ENCODE measurements at places on chromosomes 4 and X.
A peak's percentile ranks its signal among the peaks of the same experiment; 100 is the strongest.

DNA sequence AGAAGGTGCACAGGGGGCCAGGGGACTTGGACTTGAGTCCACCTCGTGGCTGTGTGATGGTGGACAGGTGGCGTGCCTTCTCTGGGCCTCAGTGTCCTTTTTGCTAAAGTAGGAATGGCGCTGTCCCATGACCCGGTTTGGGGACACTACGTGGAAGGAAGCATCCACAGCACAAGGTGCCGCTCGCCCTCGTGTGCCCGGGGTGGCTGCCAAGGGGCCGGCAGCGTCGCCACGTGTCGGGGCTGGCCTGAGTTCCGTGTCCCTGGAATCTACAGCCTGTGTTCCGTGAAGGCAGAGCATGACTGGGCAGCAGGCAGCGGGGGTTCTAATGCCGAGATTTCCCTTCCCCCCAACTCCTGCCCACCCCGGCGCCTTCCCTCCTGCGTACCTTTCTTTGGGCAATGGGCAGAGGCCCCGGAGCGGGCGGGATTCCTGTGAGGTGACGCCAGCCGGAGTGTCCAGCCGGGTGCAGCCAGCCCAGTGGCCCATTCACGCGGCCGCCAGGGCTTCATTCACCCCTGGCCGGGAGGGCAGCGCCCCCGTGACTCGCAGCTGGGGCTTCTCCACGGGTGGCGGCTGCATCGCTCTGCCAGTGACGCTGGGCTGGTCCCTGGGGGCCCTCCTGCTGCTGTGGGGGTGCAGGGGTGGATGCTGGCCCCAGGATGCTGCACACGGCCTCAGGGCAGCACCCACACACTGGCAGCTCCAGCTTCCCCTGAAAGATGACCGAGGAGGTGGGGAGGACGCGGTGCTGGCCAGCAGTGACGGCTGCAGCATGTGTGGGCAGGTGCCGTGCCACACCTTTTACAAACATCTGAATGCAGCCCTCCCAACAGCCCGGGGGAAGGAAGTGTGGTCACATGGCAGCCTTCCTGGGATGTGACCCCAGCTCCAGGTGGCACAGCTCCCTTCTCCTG lies 21.2 kb downstream of the DOK7 start:
- peak; percentile 68 for DNase-seq

DNA sequence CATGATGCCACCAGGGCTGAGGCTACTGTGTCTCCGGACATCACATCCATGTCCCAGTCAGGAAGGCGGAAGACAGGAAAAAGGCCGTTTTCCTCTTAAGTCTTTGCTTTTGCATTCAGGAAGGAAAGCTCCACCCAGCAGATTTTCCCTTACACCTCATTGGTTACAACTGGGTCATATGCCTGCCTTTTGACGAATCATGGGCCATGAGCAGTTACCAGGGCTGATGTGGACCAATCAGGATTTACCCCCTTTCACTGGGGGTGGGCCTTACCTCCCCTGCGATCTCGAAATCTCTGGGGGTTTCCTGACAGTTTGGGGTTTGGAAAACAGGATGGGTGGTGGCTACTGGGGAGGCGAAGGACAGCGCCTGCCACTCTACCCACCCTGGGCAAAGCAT lies 52.5 kb upstream of the GRPEL1 start:
- DNase-seq, result peak; percentile 41

- DNase-seq, result no peak
Observed at GRCh38 chr4:151951671-151952050, 190.9 kb upstream of the GATB start.

GRCh38 chr4:183627979-183628588 lies 30.9 kb downstream of the RWDD4 start:
- no peak for DNase-seq

DNA sequence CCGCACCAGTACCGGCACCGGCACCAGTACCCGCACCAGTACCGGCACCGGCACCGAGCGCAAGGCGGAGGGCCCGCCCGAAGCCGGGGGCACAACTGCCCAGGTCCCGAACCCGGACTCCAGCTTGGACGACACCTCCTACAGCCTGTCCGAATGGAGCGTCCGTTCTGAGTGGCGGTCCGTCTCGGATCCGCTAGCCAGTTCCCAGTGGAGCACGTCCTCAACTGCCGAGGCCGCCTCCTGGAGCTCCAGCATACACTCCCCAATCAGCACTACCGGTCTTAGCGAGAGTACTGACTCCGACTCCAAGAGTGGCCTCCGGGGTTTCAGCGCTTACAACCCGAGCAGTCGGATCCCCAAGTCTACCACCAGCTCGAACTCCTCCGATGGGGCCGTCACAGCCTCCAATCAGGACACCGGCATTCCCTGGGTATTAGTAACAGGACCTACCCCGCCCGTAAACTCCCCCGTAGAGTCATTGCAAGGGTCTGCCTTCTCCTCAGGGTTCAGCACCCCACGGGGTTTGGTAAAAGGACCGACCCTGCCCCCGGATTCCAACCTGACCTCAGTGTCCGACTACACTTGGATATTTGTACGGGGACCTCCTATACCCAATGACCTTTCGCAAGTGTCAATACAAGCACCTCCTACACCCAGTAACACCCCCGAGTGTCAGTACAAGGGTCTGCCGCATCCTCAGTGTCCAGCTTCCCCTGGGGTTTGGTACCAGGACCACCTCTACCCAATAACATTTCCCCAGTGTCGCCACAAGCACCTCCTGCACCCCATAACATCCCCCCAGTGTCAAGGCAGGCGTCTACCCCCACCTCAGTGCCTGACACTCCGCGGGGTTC lies 721 bp upstream of the MAOA start:
- DNase-seq, result no peak

DNA sequence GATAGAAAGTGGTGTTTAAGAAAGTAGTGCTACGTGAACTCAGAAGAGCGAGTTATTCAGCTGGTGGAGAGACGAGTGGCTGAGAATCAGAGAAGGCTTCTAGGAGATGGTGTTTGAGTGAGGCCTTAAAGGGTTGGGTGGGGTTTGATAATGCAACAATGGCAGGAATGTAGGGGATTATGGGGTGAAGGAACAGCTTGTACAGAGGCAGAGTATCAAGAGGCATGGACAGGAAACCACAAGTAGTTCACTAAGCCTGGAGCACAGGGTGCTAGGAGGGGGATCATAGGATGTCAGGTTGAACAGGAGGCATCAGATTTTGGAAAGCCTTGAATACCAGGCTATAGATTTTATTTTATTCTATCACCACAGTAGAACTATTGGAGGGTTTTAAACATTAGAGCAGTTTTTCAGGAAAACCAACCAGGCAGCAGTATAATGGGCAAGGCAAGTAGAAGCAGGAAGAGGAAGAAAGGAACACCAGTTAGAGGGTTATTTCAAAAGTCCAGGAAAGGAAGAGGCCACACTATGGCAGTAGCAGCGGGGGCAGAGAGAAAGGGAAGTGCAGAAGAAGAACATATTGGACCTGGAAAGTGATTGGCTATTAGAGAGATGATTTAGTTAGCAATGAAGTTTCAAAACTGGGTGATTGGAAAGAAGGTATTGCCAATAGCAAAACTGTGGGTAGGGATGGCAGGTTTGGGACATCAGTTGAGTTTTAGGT lies 99.2 kb downstream of the DOCK11 start:
- peak; percentile 40 for DNase-seq

DNA sequence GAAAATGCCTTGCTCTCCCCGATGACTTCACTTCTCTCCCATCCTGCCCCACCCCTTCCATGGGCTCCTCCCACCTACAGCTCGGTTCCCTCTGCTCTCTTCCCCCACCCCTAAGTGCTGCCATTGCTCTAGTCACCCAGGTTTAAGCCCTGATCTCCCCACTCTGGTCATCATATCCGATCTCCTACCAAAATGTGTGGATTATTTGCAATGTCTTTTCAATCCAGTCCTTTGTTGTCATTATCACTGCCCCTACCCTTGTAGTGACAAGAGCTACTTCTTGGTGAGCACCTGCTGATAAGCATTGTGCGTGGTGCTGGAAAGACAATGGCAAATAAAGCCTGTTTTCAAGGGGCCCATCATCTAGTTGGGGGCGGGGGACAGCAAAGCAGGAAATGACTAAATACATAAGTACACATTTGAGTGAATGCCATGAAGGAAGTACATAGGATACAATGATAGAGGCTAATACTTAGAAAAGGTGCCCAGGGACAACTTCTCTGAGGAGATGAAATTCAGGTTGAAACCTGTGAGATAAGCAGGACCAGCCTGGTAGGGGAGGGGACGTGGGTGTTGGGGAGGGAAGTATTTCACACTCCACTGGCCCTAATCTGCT lies 63.8 kb downstream of the DLG3 start:
- no peak for DNase-seq

- DNase-seq, result no peak
Observed at GRCh38 chr4:186881521-186882220, 158.0 kb upstream of the FAT1 start.

GRCh38 chr4:29002151-29002550 lies 1718.0 kb upstream of the PCDH7 start:
- DNase-seq, result no peak

- no peak for DNase-seq
Observed at GRCh38 chrX:13285693-13286092, 34.2 kb downstream of the ATXN3L start.

GRCh38 chrX:135982860-135983259 lies 2.4 kb upstream of the SLC9A6 start:
- DNase-seq, result no peak

- no peak for DNase-seq
Observed at GRCh38 chrX:26146024-26146423, 7.9 kb downstream of the MAGEB18 start.

- peak; percentile 7 for DNase-seq
Observed at GRCh38 chr4:134518574-134519217, 317.1 kb upstream of the PABPC4L start.

DNA sequence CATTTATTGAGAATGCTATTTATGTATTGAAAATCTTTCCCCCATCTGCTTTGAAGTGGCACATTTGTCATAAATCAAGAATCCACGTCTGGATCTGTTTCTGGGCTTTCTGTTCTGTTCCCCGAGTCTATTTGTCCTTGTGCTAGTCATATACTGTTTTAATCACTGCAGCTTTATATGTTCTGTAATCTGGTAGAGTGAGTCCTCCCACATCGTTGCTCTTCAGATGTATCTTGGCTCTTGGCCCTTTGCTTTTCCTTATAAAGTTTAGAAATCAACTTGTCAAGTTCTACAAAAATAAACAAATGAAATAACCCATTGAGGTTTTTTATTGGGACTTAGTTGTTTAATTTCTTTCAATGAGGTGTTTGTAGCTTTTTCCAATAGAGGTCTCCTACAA lies 29.0 kb downstream of the LONRF3 start:
- DNase-seq, result no peak

DNA sequence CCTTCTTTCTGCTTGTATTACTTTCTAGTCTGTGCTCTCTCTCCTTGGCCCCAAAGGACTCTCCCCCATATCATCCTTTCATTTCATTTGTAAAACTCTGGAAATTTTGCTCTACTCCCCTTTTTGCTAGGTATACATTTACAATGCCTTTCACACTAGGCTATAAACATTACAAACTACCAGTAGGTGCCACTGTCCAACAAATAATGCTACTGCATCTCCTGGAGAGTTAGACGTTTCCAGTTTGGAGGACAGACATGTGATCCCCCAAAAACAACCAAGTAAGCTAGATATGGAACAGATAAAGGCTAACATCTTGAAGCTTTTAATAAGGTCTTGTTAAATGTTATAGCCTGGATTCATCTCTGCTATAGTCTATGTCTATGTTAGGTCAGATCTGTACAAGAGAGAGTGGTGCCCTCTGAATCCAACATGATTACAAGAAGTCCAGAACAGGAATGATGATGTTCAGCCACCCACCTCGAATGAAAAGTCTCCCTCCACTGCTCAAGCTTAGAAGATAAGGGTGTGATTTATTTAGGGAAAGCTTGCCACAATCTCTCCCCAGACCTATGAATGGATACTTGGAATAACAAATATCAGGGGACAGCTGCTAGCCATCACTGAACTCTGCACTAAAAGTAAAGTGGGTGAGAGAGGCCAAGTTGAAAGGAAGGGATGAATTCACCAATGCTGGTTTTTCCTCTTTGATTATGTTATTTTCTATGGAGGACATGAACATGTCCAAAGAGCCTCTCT lies 14.3 kb downstream of the CBR4 start:
- peak; percentile 19 for DNase-seq

GRCh38 chrX:9656277-9656676 lies 109.4 kb downstream of the GPR143 start:
- no peak for DNase-seq

DNA sequence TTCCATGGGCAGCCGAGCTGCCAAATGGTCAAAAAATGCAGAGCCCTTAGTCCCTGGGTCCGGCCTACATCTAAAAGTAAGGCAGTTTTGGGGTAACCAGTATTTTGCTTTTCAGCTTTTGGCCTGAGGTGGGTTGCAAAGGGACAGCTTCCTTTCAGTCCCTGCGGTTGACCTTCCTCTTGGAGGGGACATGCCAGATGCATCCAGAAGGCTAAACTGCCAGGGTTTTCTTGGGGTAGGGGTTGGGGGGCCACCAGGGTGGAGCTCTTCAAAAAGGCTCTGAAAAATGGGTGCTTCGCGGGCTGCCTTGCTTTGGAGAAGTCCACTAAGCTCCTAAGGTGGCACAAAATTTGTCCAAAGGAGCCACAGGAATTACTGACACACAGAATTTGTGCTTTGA lies 120.7 kb downstream of the UBE2K start:
- DNase-seq, result no peak

- DNase-seq, result no peak
Observed at GRCh38 chr4:68987007-68987406, 35.4 kb upstream of the UGT2A3 start.

- DNase-seq, result no peak
Observed at GRCh38 chrX:120759685-120760084, 116.0 kb downstream of the CT47B1 start.

GRCh38 chr4:166518776-166519175 lies 645.7 kb downstream of the TLL1 start:
- DNase-seq, result no peak

DNA sequence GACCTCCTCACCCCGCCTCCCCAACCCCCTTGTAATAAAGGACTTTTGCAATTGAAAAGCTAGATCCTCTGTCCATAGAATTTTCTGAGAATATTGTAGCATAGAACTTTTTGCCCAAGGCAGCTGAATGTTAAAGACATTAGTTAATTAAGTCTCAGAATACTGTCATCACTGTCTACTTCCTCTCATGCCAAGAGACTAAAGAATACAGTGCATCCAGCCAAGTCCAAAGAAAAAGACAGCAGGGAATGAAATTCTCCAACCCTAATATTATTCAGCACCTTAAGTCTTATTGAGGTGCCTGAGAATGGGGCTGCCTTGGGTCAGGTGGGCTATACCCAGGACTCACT lies 313.3 kb upstream of the GATB start:
- DNase-seq, result no peak

GRCh38 chr4:129806986-129807385 lies 711.0 kb downstream of the C4orf33 start:
- DNase-seq, result no peak

DNA sequence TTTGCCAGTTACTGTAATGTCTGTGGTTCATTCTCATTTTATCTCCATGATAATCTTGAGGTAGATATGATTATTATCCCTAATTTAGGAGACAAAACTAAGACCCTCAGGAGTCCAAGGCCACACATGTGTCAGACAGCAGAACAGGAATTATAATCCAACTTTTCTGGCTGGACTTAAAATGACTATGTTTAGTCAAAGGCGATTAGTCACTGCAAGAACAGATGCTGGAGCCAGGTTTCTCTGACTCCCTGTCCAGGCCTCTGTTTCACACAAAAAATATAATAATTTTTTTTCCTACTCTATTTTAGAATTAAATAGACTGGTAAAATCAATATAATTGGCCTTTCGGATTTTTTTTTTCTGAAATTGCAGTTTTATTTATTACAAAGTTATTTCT lies 56.7 kb upstream of the TMEM131L start:
- DNase-seq, result no peak
